ENCODE measurements at places on chromosomes 1 and 21.

- no peak for DNase-seq
Measured at GRCh38 chr1:64051796-64052195, 151.6 kb upstream of the UBE2U start.

DNA sequence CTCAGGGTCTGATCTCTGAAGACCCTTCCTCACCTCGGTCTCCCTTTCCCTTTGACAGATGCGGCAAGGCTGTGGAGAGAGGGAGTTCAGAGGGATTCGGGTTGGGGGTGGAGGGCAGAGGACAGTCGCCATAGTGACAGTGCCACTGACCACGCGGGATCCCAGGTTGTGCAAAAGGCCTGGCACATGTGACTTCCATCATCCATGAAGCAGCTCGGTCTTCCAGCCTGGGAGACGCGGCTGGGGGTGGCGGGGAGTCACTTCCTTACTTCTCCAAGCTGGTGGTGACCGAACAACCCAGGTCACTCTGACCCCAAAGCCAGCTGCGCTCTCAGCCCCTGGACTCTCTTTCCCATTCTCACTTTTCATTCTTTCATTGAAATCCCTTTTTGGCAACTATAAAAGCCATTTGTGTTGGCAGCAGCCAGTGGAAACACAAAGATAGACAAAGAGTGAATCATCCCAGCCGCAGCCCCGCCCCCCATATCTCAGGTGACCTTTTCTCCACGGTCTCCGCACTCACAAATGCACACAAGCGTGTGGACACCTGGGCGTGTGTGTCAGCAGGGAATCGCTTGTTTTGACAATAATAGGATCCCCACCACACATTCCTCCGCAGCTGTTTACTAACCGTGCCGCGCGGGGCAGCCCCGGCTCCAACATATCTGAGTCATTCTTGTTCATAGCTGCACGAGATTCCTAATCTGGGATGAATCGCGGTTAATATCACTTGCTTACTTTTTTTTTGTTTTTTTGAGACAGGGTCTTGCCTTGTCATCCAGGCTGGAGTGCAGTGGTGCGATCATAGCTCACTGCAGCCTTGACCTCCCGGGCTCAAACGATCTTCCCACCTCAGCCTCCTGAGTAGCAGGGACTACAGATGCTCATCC lies 68.3 kb downstream of the DHRS3 start:
- no peak for DNase-seq

GRCh38 chr1:230680300-230681025 lies 33.5 kb downstream of the AGT start:
- no peak for DNase-seq

- no peak for DNase-seq
Measured at GRCh38 chr1:22223176-22223575, 80.3 kb upstream of the WNT4 start.
